ENCODE measurements at places on chromosomes 6 and 20.

- DNase-seq: no peak
Measured at GRCh38 chr20:48277266-48277665, 492.0 kb upstream of the SULF2 start.

GRCh38 chr6:98487612-98488011, 346.8 kb upstream of the POU3F2 start:
- DNase-seq: no peak

GRCh38 chr20:1035466-1035865, 33.4 kb upstream of the RSPO4 start:
- DNase-seq: no peak

GRCh38 chr6:108497883-108498282, 62.8 kb upstream of the FOXO3 start:
- peak; percentile 1 for DNase-seq

- no peak for DNase-seq
Measured at GRCh38 chr6:117505311-117505710, 22.8 kb downstream of the DCBLD1 start.

GRCh38 chr6:139994998-139995397, 620.5 kb upstream of the CITED2 start:
- DNase-seq: no peak

- peak; percentile 97 for DNase-seq
Measured at GRCh38 chr6:129490521-129491255, 219.3 kb downstream of the ARHGAP18 start.

GRCh38 chr6:7047966-7048365, 59.8 kb upstream of the RREB1 start:
- no peak for DNase-seq
